ENCODE measurements at places on chromosomes 1 and 21. TPM values are rescaled to one million over a fixed set of nuclear protein-coding genes. Genes with fewer than 3 reads are reported as not detected.

ADAM30 gene
- not detected for total RNA-seq

DDR2 gene
- total RNA-seq = 48.3 TPM

CR1L gene
- not detected for total RNA-seq

TNFRSF9 gene
- total RNA-seq = 0.35 TPM

SUSD4 gene
- 3.4 TPM for total RNA-seq

FYB2 gene
- total RNA-seq = not detected

BSND gene
- not detected for total RNA-seq

LDLRAD1 gene
- total RNA-seq = 1.3 TPM

PEAR1 gene
- total RNA-seq = 9.9 TPM

ARHGAP29 gene
- total RNA-seq = 19.2 TPM

STYXL2 gene
- 3.1 TPM for total RNA-seq

MATN1 gene
- total RNA-seq = 0.12 TPM

FCRLA gene
- 0.26 TPM for total RNA-seq

ALX3 gene
- not detected for total RNA-seq

TMEM269 gene
- total RNA-seq = 0.06 TPM

LIPI gene
- total RNA-seq = not detected

PLEKHA6 gene
- 115 TPM for total RNA-seq

FAM163A gene
- 5.1 TPM for total RNA-seq

S100B gene
- 7.5 TPM for total RNA-seq

COL6A1 gene
- total RNA-seq = 583 TPM

HTR6 gene
- not detected for total RNA-seq

RAB3B gene
- total RNA-seq = 38.3 TPM

AMY1C gene
- not detected for total RNA-seq

CASQ2 gene
- total RNA-seq = 3.9 TPM

DCDC2B gene
- total RNA-seq = not detected

NKAIN1 gene
- 0.14 TPM for total RNA-seq

NBPF10 gene
- 3.9 TPM for total RNA-seq

CD1B gene
- total RNA-seq = not detected

S100A4 gene
- total RNA-seq = 66.8 TPM

CDC7 gene
- 1.6 TPM for total RNA-seq

HPCAL4 gene
- total RNA-seq = 0.20 TPM

KCNH1 gene
- total RNA-seq = 1.4 TPM

RGSL1 gene
- total RNA-seq = not detected

IFI6 gene
- total RNA-seq = 302 TPM
